ENCODE measurements at places on chromosomes 5 and 9.
A peak's percentile ranks its signal among the peaks of the same experiment; 100 is the strongest.

DNA sequence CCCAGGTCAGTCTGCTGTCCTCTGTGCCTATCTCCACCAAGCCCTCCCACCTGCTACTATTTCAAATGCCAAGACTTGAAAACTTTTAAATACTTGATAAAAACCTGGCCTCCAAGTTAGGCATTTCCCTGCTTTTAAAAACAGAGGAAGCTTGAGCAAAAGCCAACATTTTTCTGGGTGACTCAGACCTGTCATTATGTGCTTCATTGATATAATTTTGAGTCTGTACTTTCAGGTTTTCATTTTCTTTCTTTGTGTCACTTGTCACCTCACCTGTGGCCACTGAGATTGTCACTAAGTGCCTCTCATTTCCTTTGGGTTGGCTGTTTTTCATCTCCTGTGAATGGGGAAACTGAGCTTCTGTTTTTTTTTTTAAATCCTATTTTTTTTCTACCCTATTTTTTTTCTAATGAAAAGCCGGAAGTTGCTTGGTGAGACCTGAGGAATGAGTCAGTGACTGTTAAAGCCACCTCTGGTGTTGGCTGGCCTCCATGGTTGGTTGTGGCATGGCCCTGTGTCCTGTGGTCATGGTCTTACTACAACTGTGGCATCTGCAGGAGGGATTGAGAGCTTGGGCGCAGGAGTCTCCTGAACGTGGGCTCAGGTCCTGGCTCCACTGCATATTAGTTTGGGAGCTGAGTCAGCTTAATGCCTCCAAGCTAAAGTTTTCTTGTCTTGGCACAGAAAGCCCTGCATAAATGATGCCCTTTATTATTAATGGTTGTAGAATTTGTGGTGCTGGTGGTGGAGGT, 56.7 kb downstream of the ARHGAP26 start:
- no peak for DNase-seq

DNA sequence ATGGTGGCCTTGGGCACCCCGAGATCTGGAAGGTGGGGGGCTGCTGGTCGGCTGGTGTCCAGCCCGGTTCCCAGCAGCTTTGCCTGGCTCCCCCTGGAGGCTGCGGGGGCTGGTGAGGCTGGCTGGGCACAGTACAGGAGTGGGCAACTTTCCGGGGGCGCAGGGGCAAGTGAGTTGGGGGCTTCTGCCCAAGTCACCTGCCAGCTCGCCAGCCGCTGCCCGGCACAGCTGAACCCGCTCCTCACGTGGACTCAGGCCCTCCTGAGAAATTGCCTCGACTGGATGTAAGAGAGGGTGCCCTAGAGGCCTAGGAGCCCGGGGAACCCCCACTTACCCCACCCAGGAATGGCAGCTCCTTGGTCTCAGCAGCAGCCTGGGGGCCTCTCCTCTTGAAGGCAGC, 15.4 kb downstream of the KCNT1 start:
- no peak for DNase-seq

DNA sequence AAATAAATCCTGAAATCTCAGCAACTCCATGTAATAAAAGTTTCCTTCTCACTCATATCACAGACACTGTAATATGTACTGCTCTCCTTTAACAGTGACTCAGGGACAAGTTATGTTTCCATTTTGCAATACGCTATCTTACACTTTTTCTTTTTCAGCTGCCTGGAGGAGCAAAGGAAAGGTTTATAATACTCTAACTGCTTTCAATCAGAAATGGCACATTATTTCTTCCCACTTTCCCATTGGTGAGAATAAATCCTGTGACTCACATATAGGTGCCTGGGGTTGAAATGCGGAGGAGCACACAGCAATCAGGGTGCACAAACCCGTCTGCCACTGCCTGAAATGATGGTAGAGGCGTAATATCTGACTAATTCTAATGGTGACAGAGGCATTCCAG, 186.6 kb downstream of the HINT1 start:
- DNase-seq: no peak

DNA sequence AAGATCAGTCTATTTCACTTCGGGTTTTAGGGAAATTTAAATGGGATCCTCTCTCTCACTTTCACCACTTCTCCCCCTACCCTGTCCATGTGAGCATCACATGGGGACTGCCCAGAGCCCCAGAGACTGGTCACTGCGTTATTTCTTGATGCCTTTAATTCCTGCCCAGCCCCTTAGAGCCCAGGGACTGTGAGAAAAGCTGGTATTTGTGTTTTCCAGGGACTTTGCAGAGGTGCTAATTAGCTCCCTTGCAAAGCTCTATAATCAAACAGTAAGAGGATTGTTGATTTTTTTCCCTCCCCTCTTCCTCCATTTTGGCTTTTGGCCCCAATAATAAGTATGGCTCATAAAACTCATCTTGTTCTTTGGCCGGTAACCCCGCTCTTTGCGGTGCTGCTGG, 35.6 kb downstream of the NTRK2 start:
- DNase-seq: no peak

DNA sequence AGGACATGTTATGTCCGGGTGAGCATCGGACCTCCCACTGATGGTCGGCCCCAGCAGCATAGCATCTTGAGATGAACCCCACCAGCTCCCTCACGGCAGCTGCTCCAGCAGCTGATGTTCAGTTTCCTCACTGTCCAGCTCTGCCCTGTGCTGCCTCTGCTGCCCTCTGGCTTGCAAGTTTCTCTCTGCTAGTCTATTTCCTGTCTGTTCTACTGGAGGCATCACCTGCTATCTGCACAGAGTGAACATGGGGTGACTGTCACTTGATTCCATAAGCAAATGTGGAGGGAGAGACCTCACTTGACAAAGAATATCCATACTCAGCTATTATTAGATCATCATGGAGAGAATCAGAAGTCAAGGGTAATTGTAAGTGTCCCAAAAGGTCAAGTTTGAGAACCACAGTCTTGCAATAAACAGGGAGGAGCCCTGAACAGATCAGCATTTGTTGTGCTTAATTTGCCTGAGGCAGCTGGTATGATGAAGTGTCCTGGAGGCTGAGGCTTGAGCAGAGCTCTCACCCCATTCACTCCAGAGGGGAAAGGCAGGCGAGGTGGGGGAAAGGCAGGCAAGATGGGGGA, 702.8 kb downstream of the SEMA5A start:
- no peak for DNase-seq

DNA sequence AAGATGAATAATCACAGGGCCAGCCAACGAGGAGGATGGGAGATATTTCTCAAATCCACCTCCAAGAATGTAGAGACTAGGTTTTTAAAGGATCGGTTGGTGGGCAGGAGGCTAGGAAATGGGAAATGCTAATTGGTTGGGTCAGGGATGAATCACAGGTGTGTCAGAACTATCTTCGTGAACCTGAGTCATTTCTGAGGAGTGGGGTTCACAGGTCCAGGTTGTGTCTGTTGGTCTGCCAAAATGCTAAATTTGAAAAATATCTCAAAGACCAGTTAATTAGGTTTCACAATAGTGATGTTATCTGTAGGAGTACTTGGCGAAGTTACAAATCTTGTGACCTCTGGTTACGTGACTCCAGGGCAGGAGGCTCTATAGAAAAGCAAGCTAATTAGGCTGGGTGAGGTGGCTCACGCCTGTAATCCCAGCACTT, 2.6 kb upstream of the PLAA start:
- DNase-seq: no peak

DNA sequence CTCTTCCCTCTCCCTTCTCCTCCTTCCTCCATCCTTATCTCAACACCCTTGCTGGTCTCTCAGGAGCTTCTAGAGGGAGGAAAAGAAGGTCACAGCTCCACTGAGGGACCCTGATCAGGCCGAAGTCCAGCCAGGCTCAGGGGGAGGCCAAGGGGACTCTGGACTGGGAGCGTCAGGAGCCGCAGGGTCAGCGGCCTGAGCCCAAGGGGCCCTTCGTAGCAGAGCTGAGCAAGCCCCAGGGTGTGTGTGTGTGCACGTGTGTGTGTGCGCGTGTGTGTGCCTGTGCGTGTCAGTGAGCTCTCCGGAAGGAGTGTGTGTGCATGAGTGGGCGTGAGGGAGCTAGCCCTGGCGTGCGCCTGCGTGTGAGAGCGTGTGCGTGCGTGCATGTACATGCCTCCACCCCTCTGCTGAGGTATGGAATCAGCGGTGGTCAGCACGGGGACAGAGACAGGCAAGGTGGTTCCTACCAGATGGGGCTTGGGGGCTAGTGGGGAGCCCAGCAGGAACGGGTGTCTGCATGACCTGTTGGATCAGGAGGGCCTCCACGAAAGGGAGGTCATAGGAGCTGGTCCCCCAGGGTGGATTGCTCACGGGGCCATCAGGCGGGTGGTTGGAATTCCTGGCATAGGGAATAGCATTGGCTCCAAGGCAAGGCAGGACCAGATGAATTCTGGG, 10.0 kb upstream of the AGPAT2 start:
- no peak for DNase-seq

DNA sequence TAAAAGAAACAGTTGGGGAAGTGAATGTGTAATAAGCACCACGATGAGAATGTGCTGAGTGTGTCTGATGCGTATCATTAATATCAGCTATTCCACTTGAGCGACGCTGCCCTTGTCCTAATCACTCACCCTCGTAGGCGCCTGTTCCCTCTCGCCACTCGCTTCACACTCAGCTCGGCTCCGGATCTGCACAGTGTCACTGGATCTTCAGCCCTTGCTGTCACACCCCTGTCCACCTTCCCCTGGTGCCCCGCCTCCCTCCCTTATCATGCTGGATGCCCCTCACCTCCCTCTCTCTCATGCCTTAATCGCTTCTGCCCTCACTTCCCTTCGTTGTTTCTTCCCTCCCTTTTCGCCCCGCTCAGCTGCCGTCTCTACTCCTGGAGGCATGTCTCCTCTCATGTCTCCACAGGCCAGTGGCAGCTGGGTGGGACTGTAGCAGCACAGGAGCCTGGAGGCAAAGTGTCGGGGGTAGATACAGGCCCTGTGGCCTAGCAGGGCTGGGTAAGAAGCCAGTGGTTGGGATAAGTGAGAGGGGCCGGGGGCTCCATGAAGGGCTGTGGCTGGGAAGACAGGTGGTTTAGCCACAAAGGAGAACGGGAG, 43.5 kb downstream of the ANKDD1B start:
- DNase-seq: no peak

- no peak for DNase-seq
These were observed 392.6 kb upstream of the BRINP1 start for GRCh38 chr9:119761812-119762211.

DNA sequence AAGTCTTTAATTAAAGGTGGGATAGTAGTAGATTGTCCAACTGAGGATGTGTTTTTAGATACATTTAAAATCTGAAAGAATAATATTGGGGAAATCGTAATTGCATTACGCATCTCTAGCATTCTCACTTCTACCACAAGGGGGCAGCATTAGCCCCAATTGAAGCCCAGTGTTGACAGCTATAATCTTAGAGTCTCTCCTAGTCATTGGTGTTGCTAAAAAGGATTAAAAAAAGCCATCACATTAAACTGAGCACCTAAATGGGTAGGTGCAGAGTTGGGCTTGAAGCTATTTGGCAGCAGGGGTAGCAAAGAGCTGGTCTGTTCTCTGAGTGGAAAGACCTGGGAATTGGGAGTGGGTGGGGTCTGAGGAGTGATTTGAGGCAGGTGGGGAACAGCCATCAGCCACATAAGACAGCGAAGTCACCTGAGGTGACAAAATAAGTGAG, 177.2 kb downstream of the OSTF1 start:
- DNase-seq: peak; percentile 86

DNA sequence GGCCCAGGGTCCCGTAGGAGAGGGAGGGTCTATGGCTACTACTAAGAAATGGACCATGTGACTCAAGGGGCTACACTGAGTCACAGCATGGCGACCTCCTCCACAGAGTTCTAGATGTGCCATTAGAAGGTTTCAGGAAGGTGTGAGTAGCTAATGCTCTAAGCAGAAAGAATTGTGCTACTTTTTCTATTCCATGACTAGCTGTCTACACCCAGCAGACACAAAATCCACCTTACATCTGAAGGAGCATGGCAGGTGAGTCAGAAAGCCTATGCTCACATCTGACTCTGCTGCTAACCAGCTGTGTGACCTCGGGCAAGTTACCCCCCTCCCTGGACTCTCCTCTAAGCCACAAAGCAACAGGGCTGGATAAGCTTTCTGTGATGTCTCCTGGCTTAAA, 14.4 kb upstream of the MEIKIN start:
- DNase-seq: no peak

- peak; percentile 71 for DNase-seq
These were observed 91.9 kb downstream of the JAKMIP2 start for GRCh38 chr5:147690595-147690994.

DNA sequence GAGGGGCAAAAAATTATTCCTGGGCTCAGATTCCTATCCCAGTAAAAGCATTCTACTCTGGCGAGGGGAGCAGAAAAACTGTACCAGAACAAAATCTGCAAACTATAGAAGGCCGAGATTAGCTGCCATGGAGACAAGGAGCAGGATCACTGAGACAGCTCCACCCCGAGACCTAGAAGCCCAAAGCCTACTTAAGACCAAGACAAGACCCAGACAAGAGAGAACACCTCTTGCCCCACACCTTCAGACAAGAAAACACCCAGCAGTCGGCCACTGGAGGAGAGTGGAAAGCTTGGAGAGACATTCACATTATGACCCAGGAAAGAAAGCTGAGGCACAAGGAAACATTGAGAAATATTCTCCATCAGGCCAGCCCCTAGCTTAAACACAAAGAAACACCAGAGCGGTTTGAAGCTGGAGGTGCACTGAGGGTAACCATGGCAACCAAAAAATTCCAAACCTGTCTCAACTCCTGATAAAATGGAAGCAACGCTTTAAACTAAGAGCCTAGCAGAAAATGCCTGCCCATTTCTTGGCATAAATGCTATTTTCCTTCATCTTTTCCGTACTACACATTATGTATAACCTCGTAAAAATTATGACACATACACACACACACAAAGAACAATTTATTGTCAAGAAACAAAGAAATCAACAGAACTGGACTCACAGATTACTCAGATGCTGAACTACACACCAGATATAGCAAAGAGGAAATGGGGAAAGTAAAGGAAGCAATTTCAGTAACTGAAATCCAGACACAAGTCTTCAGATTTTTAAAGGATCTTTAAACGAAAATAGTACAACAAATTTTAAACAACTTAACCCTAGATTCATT, 53.8 kb upstream of the FTMT start:
- DNase-seq: no peak

- no peak for DNase-seq
These were observed 180.4 kb upstream of the S1PR3 start for GRCh38 chr9:88810826-88811225.

GRCh38 chr5:132668706-132669454, 4.9 kb upstream of the IL4 start:
- no peak for DNase-seq

GRCh38 chr9:110033869-110034268, 174.1 kb downstream of the C9orf152 start:
- no peak for DNase-seq

DNA sequence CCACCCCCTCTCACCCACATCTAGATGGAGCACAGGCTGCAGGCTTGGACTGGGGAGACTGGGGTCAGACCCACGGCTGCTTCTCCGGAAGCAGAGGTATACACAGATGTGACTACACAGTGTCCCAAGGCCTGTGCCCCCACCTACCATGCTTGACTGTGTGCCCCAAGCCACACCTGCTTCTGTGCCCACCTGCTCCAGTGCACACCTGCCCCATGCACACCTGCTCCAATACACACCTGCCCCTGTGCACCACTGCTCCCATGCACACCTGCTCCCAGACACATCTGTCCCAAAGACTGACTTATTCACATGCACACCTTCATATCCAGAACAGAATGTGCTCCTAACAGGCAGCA, 5.5 kb upstream of the COL5A1 start:
- no peak for DNase-seq
